ENCODE measurements at places on chromosomes 4 and X.

DNA sequence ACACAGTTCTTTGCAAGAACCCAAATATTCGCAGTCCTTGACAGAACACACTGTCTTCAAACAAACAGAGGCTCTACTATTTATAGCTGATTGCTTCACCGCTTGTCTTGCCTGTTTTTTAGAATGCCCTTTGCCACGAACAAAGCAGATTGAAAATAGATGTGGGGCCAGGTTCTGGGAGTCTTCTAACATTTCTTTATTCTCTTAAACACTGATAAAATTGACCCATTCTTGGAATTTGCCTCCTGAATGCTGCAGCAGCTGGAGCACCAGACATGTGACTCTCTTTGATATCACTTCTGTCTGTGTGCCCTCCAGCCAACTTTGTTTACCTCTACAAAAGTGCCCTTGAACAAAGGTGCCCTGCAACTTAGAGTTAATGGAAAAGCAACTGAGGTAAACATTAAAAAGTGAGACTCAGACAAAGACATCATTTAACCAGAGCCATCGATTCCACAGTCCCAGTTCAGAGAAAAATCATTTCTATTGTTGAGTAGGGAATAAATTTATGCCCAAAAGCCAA, 64.2 kb upstream of the SPP1 start:
- DNase-seq: no peak

DNA sequence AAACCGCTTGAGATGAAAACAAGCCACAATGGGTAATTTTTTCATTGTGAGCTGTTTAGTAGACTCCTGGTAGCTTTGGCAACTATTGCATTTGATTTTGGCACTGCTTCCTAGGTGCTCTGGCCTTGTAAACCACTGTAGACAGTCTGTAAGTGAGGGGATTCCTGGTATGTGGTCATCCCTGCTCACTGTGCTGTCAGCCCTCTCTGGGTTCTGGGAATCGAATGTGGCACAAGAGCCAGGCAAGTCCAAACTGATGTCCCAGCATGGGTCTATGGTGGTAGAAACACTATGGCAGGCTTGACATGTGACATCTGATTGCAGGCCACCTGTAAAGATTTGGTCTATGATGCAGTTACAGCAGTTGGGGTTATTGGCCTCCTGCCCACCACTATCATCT, 2.5 kb downstream of the USP51 start:
- DNase-seq: no peak

- peak; percentile 25 for DNase-seq
Observed at GRCh38 chrX:100768679-100769338, 36.9 kb upstream of the SYTL4 start.

DNA sequence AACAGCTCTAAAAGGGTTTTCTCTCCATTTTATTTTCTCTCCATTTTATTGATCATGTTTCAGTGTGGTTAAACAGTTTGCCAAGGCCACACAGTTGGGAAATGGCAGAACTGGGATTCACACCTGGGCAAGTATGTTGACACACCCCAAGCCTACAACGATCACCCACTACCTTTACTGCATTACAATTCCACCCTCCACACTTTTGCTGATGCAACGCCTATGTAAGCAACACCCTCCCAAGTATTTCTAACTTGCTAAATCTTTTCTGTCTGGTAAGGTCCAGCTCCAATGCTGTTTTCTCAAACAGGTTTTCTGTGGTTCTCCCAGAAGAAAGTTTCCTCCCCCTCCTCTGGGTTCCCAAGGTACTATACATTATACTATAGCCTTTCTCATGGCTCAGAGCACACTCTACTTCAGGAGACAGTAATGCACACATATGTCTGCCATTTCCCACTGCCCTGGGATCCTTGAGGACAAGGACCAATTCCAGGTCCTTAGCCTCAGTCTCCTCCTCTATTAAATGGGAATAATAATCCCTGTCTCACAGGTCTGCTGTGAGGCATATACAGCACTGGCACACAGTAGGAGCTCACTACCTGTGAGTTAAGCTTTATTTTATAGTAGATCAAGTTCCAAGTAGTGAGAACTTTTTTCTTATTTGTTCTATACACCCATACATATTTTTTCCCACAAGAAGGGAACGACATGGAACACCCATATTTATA, 27.9 kb downstream of the IQSEC2 start:
- no peak for DNase-seq

- DNase-seq: no peak
Observed at GRCh38 chr4:22071749-22072148, 123.2 kb upstream of the KCNIP4 start.

DNA sequence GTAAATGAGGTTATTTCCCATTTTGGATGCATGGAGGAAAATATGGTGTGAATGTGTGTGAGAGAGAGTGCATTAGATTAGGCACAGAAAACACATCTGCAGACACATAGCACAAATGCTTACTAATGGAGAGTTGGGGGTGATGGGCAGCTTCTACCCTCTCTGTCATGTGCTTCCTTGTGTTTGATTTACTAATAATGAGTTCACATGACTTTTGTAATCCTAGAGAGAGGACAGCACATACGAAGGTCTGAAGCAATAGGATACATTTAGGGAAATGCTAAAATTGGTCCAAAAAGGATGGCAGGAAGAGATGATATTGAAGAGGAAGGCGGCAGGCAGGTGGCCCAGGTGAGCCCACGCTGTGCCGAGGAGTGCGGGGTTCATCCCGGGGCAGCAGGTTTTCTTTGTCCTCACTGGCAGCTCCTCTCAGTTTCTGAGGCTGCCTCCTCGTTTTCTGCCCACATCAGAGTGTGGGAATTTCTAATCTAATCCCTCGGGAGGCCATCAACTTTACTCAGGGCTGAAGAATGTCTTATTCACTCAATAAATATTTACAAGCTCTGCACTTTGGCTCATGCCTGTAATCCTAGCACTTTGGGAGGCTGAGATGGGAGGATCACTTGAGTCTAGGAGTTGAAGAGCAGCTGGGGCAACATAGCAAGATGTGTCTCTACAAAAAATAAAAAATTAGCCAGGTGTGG, 15.9 kb upstream of the MAP9 start:
- no peak for DNase-seq

DNA sequence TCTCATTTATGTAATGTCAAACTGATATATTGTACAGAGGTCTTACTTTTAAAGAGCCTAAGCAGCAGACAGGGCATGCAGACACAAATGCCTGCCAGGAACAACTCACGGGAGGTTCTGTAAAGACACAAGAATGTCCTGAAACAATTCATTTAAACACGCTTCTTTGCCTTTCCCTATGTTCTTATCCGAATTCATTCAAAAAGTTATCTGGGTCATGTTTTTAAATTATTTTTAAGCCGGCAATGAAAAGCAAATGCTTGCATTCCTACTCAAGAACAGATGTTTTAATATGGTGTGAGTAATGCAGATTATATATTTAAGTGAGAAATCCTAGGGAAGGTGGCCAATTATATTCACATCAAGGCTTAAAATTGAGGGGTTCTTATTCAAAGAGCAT, 192.6 kb downstream of the PDGFC start:
- DNase-seq: no peak

DNA sequence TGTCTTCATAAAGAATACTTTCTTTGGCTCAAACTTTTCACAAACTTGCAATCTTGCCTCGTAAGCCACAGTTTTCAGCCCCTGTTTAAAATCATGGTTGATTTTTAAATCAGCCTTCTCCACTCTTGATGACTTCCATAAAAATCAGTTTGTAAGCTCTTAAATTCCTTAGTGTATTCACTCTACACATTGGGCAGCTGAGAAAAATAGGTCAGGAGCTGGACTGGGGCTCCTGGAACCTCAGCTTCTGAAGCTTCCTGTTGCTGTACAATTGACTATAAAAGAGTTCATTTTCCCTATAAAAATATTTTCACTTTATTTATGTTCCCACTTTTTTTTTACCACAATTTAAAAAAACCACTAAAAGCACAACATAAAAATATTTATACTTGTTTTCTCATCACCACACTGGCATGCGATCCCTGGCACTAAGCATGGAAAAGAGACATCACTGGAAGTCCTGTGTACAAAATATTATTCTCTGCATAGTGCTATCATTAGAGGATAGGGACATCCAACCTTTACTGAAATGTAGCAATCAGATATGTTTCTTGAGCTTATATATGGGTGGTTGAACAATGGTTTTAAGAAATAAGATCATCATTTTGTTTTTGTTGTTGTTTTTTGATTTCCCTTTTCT, 345.7 kb downstream of the FBXO8 start:
- no peak for DNase-seq

GRCh38 chr4:88613417-88613875, 21.2 kb downstream of the HERC3 start:
- DNase-seq: no peak

DNA sequence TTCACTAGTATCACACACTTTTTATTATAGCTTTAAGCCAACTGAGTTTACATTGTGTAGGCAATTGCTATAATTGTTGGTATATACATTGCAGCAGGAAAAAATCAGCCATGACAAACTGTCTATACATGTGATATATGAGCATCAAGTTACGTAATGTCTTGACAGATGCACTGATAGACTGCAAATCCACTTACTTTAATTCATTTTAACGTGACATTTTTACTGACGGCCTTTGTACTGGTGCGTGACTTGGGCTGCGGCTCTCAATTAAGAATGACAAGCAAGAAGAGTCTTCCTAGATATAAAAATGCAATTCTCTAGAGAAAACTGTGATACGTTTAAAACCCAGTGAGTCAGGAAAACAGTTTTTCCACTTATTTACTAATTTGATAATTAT, 143.8 kb downstream of the ACTRT1 start:
- DNase-seq: no peak

- no peak for DNase-seq
Observed at GRCh38 chrX:9310616-9311015, 154.2 kb upstream of the TBL1X start.

- DNase-seq: no peak
Observed at GRCh38 chrX:97828471-97828870, 944.8 kb downstream of the RPA4 start.

GRCh38 chr4:173411106-173411693, 12.3 kb upstream of the SCRG1 start:
- no peak for DNase-seq

DNA sequence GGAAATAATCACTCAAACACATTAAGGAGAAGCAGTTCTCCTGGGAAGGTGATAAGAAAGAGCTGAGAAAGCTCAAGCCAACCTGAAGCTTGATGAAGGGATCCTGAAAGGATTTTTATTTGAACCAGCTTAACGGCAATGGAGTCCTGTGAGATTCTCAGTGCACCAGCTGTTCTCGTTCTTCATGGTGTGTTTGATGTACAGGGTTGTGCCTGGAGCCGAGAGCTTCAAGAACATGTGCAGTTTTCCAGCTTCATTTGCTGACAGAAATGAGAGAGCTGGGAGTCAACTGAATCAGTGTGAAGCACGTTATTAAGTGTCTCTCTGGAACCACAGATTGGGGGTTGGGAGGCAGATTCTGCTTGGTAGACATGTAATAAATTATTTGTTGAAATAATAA, 115.7 kb downstream of the ANKRD50 start:
- DNase-seq: no peak

- DNase-seq: no peak
Observed at GRCh38 chr4:89311433-89311832, 3.8 kb upstream of the GPRIN3 start.

GRCh38 chr4:118337954-118338353, 14.8 kb downstream of the PRSS12 start:
- no peak for DNase-seq

GRCh38 chr4:40178672-40179071, 18.2 kb upstream of the RHOH start:
- DNase-seq: no peak

- DNase-seq: peak; percentile 15
Observed at GRCh38 chr4:53490161-53490956, 100.9 kb downstream of the LNX1 start.

DNA sequence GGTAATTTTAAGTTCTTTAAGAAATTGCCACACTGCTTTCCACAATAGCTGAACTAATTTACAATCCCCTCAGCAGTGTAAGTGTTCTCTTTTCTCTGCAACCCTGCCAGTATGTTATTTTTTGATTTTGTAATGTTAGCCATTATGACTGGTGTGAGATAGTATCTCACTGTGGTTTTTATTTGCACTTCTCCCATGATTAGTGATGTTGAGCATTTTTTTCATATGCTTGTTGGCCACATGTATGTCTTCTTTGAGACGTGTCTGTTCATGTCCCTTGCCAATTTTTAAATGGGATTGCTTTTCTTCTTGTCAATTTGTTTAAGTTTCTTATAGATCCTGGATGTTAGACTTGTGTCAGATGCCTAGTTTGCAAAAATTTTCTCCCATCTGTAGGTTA, 86.1 kb downstream of the BMP3 start:
- DNase-seq: no peak

DNA sequence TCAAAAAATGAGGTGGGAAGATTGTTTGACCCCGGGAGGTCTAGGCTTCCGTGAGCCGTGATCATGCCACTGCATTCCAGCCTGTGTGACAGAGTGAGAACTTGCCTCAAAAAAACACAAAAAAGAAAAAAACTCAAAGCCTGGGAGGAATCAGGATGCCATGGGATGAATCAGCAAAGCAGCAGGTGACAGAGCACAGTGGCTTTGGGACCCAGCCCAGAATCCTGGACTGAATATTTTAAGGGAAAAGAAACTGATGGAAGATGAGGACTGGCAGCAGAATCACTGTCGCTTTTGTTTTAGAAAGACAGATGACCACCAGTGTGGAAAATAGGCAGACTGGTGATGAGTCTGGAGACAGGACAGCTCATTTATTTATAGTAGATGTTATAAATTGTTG, 16.6 kb downstream of the S100G start:
- DNase-seq: no peak

All from right kidney (tissue), 9 donors.